ENCODE measurements at places on chromosomes 4 and X.

- no peak for DNase-seq
These were observed 143.1 kb upstream of the BCOR start for GRCh38 chrX:40240844-40241243.

- no peak for DNase-seq
These were observed 16.8 kb downstream of the SH3TC1 start for GRCh38 chr4:8215641-8216442.

- DNase-seq: no peak
These were observed 34.1 kb downstream of the PLS3 start for GRCh38 chrX:115595049-115595448.

DNA sequence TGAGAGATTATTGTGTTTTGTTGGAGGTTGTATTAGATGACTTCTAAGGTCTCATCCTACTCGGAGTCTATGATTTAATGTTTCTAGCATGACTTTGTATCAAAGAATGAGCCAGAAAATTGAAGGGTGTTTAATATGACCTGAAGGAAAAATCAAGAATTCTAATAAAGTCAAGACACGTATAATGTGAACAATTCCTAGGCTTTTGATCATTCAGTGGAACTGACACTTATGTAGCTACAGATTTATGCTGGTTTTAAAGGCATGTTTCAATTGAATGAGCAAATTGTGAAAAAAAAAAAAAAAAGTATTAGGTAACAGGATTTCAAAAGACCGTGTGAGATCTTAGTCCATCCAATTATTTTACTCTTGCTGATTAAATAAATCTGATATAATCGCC is 64.9 kb downstream of the GRID2 start:
- DNase-seq: no peak

DNA sequence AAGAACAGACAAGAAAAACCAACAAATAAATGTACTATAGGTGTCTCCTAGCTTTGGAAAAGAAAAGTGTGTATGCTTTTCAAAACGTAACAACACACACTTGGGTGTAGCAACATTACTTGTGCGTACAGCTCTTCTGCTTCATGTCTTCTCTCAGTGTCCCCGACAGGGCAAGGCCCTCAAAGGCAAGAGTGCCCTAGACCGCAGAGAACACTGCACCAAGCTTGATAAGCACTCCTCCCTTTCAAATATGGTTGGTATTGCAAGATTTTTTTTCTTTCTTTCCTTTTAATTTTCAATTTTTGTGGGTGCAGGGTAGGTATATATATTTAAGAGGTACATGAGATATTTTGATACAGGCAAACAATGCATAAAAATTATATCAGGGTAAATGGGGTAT is 106.8 kb downstream of the EIF4E start:
- DNase-seq: no peak

Measured in PC-3 (cell line).